A673 (cell line): ENCODE measurements at places on chromosomes 7 and 10.

GRCh38 chr10:129426606-129427005 lies 40.4 kb upstream of the MGMT start:
- no peaks in the 10 kb centered on the region for H3K27me3 ChIP-seq
- no peak for DNase-seq
- no peaks in the 10 kb centered on the region for H3K36me3 ChIP-seq
- H3K4me1 ChIP-seq = no peaks in the 10 kb centered on the region
- H3K4me3 ChIP-seq = no peak overlapping the region
- no peak overlapping the region for H3K27ac ChIP-seq

GRCh38 chr7:73971322-73971703 lies 56.7 kb upstream of the ELN start:
- H3K36me3 ChIP-seq = no peaks in the 10 kb centered on the region
- no peak overlapping the region for H3K4me3 ChIP-seq
- H3K27me3 ChIP-seq = no peaks in the 10 kb centered on the region
- DNase-seq = no peak
- H3K4me1 ChIP-seq = no peaks in the 10 kb centered on the region

GRCh38 chr10:20515654-20516053 lies 381.5 kb downstream of the NEBL start:
- no peaks in the 10 kb centered on the region for H3K36me3 ChIP-seq
- no peak for DNase-seq
- no peaks in the 10 kb centered on the region for H3K4me1 ChIP-seq
- H3K27ac ChIP-seq = no peak overlapping the region

GRCh38 chr10:69338133-69338456 lies 59.8 kb downstream of the HK1 start:
- no peak for DNase-seq

GRCh38 chr7:121139427-121139826 lies 150.9 kb downstream of the CPED1 start:
- H3K36me3 ChIP-seq = no peaks in the 10 kb centered on the region
- no peaks in the 10 kb centered on the region for H3K27me3 ChIP-seq
- DNase-seq = no peak
- no peak overlapping the region for H3K4me3 ChIP-seq
- H3K4me1 ChIP-seq = no peaks in the 10 kb centered on the region

DNA sequence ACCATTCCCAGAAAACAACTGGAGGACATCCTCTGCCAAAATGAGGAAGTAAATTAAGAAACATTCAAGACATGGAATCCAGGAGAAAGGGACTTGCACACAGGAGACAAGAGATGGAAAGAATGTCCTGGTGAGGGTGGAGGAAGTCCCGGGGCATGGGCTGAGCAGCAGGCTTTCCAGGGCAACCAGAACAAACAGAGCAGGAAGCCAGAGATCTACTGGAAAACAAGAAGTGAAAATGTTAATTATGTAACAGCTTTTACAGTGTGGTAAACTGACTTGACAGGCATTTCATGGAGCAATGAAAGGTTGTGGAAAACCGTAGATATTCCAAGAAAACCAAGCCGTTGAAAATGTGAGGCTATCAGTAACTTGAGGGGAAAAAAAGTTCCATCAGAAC lies 55.2 kb upstream of the ZNF746 start:
- peaks cover 45% of the 10 kb centered on the region for H3K36me3 ChIP-seq
- no peak overlapping the region for H3K27ac ChIP-seq
- no peaks in the 10 kb centered on the region for H3K27me3 ChIP-seq
- H3K4me1 ChIP-seq = no peaks in the 10 kb centered on the region

DNA sequence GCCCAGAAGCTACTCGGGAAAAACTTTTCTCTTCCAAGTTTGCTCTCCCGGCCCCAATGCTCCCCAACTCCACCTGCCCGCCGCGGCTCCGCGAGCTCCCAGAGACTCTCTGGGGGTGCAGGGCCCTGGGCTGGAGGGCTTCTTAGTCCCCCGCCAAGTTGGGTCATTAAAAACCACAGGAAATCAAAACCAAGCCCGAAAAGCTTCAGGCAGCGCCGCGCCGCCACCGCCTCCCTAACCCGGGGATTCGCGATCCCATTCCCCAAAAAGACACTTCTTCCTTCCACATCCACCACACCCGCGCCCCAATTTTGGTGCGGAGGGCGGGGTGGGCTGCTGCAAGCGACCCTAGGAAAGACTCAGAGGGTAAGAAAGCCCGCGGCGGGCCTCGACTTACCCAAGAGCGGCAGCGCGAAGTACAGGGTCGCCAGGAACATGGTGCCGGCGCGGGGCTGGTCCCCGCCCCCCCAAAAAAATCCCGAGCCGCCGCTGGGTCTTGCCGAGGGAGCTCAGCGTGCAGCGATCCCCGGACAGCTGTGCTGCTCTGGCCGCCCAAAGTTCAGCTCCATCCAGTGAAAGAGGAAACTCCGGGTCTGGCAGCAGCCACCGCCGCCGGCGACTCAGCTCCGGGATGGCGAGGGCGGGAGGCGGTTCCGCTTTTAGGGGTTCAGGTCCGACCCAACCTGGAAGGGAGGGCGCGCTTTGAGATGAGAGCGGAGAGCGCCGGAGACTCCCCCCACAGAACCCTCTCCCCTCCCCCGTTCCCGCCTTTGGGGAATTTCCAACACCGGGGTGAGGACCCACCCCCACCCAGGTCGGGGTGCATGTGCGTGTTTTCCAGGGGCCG lies 1.2 kb downstream of the GFRA1 start:
- no peak overlapping the region for H3K27ac ChIP-seq
- peaks cover 100% of the 10 kb centered on the region for H3K27me3 ChIP-seq
- no peaks in the 10 kb centered on the region for H3K36me3 ChIP-seq

- no peak overlapping the region for H3K27ac ChIP-seq
- no peaks in the 10 kb centered on the region for H3K36me3 ChIP-seq
- H3K27me3 ChIP-seq = peaks cover 5% of the 10 kb centered on the region
- DNase-seq = no peak
Observed at GRCh38 chr10:123797813-123798212, 93.8 kb downstream of the CPXM2 start.
